HCEC 1CT (cell line): ENCODE measurements at places on chromosomes 11 and 22.

DNA sequence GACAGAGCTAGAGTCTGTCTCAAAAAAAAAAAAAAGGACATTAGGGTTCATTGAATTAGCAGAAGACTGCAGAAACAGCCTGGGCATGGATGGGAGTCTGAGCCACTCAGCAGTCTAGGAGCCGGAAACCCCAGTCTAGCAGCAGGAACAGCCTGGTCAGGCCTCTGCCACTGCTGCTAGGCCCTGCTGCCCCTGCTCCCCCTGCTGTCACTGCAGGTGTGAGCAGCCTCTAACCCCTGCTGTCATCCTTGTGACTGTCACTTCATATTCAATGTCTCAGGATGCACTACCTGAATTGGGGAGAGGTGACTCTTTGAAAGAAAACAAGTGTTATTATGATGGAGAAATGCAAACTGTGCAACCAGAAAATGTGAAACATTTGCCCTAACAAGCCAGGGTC, 7.0 kb upstream of the DDX17 start:
- DNase-seq, result no peak

- no peak for DNase-seq
Measured at GRCh38 chr11:5234381-5234834, at the start of gene HBD. TSS of gene HBD (minus strand) at chr11:5234483. CDS start at chr11:5234433, 50 bp downstream.

- no peak for DNase-seq
Measured at GRCh38 chr11:46981436-46981835, 44.9 kb downstream of the CSTPP1 start.

DNA sequence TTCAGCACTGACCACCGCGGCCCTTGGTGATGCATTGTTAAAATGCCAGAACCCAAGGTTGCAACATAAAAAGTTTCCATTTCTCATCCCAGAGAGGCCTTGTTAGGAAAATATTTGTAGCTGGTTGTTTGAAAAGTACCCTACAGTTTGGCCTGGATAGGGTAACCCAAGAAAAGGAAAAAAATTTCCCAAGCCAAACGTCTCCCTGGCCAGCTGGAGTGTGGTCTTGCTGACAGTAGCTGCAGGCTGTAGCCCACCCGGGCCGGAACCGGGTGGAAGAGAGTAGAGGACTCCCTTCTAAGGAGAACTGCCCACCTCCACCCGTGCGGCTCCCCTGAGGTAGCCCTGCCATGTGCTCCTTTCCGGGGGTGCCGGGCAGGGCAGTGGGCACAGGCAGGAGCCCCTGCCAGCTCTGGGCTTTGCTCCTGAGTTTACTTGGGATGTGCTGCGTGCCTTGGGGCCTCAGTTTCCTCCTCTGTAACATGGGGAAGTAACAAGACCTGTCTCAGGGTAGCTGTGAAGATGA, 38.5 kb downstream of the IGHMBP2 start:
- DNase-seq, result no peak

DNA sequence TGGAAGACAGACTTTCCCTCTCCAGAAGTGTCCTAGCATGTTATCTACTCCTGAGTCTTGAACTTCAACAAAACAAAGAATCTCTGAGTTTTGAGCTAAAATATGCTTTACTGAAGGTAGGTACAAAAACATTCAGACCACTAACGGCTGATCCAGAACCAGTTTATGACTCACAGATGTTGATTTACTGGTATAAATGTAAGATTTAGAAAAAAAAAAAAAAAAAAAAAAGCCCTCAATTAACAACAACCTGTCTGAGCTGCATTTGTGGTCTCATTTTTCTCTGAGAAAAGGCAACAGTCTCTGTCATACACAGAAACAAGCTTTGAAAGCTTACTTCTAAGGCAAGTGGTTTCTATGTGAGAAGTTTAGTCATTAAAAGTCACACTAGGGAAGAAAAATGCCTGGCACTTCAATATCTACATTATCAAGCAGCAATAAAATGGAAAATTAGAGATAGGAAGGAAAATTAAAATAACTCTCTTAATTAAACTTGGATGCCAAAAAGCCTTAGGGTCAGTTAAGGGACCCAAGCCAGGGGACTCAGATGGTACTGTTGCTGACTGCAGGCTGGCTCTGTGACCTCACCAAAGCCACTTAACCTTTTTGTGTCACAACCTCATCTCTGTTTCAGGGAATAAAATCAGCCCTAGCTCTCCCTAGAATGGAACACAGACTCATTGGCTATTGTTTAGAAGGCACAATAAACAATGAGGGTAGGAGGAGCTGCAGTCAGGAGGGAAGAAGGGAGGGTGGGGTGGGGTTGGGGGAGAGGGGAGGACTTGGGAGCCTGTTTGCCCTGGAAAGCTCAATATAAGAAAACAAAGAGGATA, 61.7 kb downstream of the ETS1 start:
- peak; percentile 62 for DNase-seq

DNA sequence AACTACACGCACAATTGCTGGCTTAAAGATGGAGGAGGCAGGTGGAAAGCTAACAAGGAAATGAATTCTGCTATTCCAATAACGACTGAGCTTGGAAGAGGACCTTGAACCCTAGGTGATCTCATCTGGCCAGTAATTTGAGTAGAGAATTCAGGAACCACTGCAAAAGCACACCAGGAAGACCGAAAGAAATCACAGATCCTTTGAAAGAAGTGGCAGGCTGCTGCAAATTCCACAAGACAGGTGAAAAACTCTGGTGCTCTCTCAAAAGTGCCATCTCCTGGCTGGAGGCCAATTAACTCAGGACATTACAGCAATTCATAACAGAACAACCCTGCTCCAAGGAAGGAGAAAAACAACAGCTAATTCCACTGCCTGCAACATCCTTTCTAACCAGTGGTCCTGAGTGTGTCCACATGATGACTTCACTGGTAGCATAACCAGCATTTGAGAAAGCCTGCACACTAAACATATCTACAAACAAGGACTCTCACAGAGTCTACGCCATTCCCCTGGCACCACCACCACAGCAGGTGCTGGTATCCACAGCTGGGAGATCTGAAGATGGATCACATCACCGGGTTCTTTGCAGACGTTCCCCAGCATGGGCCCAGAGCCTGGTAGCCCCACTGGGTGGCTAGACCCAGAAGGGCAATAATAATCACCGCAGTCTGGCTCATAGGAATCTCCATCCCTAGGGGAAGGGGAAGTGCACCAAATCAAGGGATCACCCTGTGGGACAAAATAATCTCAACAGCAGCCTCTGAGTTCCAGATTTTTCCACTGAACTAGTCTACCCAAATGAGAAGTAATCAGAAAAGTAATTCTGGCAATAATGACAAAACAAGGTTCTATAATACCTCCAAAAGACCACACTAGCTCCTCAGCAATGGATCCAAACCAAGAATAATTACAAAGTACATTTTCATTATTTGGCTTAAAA, 44.9 kb upstream of the CLTCL1 start:
- DNase-seq, result no peak

- no peak for DNase-seq
Measured at GRCh38 chr11:85855341-85855656, at the start of gene CCDC83. TSS of gene CCDC83 (plus strand) at chr11:85855383. CDS start at chr11:85865124, 9,741 bp downstream.

DNA sequence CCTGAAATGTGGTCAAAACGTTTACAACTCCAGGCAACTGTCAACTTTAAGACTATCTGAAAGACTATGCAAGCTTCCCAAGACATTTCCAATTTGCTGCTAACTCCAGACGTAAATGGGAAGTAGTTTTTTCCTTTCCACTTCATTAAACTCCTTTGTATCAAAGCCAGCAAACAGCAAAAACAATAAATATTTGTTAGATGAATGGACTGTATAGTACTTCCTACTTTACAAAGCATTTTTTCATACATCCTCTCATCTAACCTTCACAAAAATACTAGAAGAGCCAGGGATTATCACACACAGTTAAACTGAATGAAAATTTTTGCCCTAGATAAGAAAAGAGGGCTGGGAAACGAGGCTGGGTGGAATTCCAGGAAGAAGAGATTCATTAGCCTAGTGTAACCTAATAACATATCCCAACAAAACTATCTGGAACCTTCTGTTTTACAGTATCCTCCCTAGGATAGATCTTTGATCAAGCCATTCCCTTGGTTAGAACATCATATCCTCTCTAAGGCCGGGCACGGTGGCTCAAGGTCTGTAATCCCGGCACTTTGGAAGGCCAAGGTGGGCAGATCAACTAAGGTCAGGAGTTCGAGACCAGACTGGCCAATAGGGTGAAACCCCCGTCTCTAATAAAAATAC, 10.4 kb downstream of the NUP98 start:
- DNase-seq, result no peak

DNA sequence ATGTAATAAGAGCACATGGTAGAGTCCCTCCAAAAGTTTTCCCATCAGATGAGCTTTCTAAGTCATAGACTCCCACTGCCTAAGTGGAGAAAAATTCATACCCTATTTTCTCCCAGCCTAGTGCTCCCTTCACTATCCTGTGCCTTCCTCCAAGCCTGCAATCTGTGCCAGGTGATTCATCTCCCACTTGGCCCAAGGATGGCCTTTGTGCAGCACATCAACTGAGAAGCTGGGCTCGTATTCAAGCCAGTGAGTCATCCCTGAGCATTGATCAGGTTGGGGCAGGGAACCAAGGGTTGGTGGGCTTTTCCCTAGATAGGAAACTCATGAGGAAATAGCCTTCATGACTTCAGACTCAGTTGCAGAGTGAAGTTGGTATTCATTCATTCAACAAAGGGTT, 64.6 kb downstream of the PANX1 start:
- peak; percentile 82 for DNase-seq

GRCh38 chr11:45553383-45553936, 112.0 kb downstream of the CHST1 start:
- DNase-seq, result no peak
